ENCODE measurements at places on chromosomes 13 and 19.
A peak's percentile ranks its signal among the peaks of the same experiment; 100 is the strongest.

DNA sequence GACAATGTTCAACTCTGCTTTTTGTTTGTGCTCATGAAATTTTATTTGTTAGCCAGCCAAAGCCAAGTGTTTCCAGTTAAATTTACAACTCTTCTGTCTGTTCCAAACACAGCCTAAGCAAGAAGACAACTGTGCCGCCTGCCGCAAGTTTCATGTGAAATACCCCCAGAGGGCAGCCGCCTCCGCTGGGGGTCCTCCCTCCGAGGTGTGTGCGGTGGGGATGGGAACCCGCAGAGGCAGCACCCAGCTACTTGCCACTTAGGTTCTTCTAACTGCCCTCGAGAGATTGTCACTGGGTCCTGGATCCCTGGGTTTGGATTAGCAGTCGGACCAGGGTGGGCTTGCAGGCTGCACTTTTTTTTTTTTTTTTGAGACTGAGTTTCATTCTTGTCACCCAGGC lies 28.5 kb downstream of the ATP11A start:
- DNase-seq = no peak

GRCh38 chr13:32968793-32969192 lies 47.4 kb upstream of the KL start:
- no peak for DNase-seq

- no peak for DNase-seq
Observed at GRCh38 chr19:16184665-16185122, 516 bp upstream of the FAM32A start.

- no peak for DNase-seq
Observed at GRCh38 chr19:19613506-19613905, 5.0 kb downstream of the PBX4 start.

DNA sequence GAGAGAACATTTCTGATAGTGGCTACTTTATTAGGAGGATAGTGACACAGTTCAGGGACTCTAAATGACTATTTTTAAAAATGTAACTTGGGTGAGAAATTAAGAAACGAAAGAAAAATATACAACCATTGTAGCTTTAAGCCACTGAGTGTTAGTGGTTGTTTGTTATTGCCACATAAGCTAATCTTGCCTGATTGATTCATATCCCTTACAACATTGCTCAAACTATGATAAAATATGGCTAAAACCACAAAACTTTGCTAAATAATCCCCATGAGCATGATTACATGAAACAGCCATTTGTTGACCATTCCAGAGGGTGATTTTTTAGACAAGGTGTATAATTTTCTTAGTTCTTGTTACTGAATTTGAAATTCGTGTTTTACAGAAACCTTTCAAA lies 343.4 kb downstream of the SLITRK5 start:
- DNase-seq = no peak

- DNase-seq = no peak
Observed at GRCh38 chr19:18364826-18365528, 21.0 kb upstream of the GDF15 start.

DNA sequence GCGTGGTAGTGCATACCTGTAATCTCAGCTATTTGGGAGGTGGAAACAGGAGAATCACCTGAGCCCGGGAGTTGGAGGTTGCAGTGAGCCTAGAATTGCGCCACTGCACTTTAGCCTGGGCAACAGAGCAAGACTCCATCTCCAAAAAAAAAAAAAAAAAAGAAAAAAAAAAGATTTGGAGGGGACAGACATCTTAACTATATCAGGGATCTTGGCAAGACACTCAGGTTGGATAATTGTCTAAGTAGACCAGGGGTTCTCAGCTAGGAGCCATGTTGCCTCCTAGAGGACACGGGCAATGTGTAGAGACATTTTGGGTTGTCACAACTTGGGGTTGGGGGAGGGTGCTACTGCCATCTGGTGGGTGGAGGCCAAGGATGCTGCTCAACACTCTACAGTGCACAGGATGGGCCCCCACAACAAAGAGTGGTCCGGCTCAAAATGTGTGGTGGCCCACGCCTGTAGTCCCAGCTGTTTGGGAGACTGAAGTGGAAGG lies 1.9 kb upstream of the ZNF580 start:
- peak; percentile 70 for DNase-seq

- no peak for DNase-seq
Observed at GRCh38 chr13:86862137-86862536, 809.0 kb upstream of the SLITRK5 start.

DNA sequence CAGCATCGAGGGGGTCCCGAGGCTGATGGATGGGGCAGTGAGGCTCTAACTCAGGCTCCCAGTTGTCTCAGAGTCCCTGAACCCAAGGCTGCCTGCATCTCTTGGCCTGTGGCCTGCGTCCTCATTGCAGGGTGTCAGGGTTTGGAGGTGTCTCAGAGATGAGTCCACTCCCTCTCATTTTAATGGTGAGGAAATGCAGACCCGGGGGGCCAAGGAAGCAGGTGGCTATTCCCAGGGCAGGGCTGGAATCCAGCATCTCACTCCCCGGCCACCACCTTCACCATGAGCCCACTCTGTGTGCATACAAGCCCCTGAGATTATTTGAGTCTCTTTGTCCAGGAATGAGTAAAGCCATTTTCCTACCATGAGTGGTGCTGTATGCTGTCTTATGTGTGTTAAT lies 21.4 kb downstream of the TEX29 start:
- DNase-seq = no peak

- no peak for DNase-seq
Observed at GRCh38 chr13:96540670-96541069, 450.8 kb downstream of the HS6ST3 start.

DNA sequence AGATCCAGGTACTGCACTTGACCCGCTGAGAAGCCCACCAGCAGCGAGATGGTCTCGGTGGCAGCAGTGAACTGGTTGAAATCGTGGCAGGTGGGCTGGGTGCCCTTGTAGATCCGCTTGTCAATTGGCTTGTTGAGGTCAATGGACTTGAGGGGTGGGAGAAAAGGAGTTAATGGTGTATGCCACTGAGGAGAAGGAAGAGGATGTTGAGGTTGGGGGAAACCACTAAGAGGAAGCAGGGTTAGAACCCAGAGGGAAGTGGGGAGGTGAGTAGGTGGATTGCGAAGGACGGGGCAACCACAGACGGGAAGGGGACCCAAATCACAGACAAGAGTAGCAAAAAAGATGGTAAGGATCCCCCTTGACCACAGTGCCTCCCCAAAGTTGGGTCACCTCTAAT lies 1.7 kb downstream of the DMWD start:
- peak; percentile 40 for DNase-seq
